Dorsolateral prefrontal cortex (tissue), 122 donors: ENCODE measurements at places on chromosomes 5 and 9. TPM values are rescaled to one million over a fixed set of nuclear protein-coding genes. Genes with fewer than 3 reads are reported as not detected.

GRCh38 chr9:87682085-87682484 is 43.8 kb upstream of the CTSL start:
- no peak for DNase-seq

Gene FOXD4L5
- total RNA-seq: 1.1 TPM

GRCh38 chr9:26356491-26356890 is 536.1 kb downstream of the CAAP1 start:
- DNase-seq: no peak

Gene HK3
- 4.6 TPM for total RNA-seq

Gene PGM5
- 6.3 TPM for total RNA-seq

Gene NKD2
- 10.0 TPM for total RNA-seq

GRCh38 chr5:131607903-131608540 is 27.0 kb downstream of the RAPGEF6 start:
- DNase-seq: no peak
